ENCODE measurements at places on chromosomes 4 and X.

GRCh38 chrX:51694254-51694653 lies 11.6 kb upstream of the CENPVL2 start:
- DNase-seq, result no peak

- DNase-seq, result no peak
Observed at GRCh38 chr4:159145318-159145991, 42.6 kb downstream of the RAPGEF2 start.

- DNase-seq, result no peak
Observed at GRCh38 chr4:153266988-153267387, 62.7 kb downstream of the TRIM2 start.

GRCh38 chr4:25888781-25889180 lies 25.2 kb upstream of the SMIM20 start:
- no peak for DNase-seq

DNA sequence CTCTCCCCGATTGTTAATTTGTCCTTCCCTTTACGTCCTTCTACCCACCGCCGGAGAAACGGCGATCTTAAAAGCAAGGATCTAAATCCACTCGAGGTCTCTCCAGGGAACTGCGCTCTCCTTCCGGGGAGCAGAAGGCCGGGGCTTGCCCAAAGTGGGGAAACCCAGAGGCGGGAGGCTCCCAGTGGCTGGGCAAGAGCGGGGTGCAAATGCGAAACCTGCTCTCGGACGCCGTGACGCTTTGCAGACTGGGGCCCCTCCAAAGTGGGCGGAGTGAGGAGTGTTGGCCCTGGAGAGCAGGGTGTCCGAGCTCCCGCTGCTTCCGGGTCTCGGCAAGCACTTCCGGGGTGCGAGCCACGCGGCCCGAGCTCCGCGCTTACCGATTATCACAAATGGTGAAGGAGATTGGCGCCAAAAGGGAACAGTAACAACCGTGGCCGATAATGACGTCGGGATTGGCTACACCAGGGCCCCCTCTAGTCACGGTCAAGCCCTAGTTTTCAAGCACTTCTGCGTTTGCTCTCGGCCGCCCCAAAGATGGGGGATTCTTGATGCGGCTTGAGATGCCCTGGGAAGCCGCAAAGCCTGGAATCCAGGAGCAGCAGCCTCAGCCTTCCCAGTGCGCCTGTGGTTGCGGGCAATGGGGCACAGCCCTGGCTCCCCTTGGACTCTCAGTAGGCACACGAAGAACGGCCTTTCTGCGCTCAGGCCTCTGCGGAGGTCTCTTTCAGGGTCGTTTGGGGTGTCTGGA lies 29.0 kb downstream of the HAND2 start:
- no peak for DNase-seq

DNA sequence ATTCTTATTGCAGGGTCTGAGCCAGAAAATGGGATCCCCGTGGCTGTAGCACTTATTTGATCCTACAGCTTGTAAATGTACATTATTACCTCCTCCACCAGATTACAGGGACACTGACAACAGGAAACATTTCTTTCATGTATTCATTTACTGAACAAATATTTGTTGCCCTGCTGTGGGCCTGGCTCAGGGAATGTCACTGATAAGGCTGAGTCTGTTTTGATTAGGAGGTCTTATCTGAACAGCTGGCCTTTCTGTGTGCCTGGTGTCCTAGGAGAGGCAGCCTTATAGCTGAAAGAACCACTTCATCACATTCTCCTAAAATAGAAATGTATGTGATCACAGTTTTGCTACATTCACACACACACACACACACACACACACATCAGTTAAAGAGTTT lies 45.5 kb upstream of the PROM1 start:
- no peak for DNase-seq

- no peak for DNase-seq
Observed at GRCh38 chr4:168691631-168692369, 194.9 kb downstream of the PALLD start.

GRCh38 chrX:110180176-110180927 lies 137.5 kb downstream of the AMMECR1 start:
- no peak for DNase-seq

GRCh38 chr4:98710831-98711230 lies 52.4 kb upstream of the TSPAN5 start:
- no peak for DNase-seq

DNA sequence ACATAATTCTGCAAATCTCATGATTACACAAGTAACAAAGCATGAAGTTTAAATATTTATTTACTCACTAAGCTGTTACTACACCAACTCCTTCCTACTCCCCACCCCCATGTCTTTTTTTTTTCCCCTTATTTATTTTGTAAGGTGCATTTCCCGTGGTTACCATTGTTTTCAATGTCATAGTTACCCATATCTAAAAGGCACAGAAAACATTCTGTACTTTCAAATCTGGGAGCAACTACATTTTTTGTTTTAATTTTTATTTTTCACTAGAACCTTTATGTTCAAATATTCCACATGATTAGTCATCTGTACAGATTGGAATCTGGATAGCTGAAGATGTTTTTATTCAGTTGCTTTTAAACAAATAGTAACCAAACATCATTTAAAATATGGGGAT lies 62.8 kb downstream of the PPP3CA start:
- DNase-seq, result no peak

DNA sequence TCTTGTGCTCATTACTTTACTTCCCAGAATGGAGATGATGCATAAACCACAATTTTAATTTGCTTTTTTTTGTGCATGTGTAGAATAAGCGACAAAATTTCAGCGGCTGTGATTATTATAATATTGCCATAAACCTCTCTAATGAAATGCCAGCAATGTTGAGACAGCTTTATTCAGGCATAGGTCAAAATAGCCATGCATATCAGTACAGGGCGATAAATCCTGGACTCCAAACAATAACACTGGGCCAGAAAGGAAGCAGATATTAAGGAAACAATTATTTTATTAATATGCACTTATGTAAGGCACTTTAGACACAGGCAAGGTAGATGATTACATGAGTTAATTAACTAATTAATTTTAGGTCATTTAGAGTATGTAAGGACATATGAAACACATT lies 47.1 kb downstream of the ARHGEF38 start:
- DNase-seq, result no peak

DNA sequence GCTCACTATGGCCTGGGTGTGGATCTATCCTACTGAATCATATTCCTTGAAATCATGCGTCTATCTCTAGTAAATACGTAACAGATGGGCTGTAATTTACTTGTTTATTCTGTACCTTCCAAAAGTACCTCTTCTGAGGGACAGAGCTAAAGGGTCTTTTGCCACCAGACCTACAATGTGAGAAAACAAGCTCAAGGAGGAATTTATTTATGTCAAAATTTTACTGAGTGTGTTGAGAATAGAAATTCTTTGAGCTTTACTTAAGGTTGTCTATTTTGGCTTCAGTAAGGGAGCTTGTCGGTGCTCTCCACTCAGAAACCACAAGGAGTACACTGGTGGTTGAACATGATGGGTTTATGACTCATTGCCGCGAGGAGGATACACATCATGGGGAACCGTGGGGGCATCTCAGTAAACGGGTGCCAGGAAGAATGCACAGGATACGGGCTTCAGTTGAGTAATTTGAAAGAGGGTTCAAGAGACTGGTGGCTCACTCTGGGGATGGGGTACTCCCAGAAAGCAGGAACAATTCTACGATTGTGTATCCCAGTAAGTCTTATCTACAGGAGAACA lies 3.0 kb downstream of the ANK2 start:
- no peak for DNase-seq

GRCh38 chrX:9429767-9430166 lies 35.1 kb upstream of the TBL1X start:
- DNase-seq, result peak; percentile 19

DNA sequence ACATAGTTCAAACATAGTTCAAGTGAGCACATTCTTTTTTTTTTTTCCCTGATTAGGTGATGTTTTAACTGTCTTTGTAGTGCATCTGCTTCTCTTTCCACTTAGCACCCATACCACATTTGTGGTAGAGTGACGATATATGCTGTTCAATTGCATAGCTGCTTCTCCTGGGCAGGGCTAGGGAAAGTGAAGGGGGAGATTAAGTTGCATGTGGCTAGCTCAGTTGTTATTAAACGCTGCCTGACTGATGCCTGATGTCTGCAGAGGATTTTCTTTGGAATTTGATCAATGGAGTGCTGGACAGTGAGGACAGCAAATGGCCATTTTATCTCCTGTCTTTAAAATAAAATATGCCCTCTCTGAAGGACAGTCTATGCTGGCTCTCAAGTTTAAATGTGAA lies 63.7 kb downstream of the ANK2 start:
- no peak for DNase-seq

GRCh38 chrX:50871922-50872453 lies 38.5 kb upstream of the BMP15 start:
- DNase-seq, result no peak

- DNase-seq, result no peak
Observed at GRCh38 chrX:12034741-12035140, 103.5 kb upstream of the FRMPD4 start.

GRCh38 chr4:40150932-40151331 lies 45.9 kb upstream of the RHOH start:
- DNase-seq, result no peak

GRCh38 chr4:123817025-123817688 lies 420.6 kb downstream of the SPRY1 start:
- DNase-seq, result no peak

- DNase-seq, result no peak
Observed at GRCh38 chr4:31035761-31036160, 315.6 kb downstream of the PCDH7 start.

DNA sequence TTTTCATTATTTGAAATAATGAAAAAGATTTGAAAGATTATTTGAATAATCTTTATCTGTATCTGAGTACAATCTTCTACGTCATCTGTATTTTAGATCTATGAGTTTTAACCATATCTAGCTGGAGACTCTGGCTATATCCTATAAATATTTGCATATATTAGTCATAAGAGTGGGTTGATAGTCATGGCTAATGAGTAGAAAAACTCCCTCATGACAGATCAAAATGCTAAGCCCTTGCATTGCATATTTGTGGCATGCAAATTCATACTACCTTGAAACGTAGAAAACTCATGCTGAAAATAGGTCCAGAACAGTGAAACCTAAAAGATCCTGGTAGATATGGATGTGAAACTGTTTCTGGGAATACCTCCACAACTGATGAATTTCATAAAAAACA lies 291.3 kb downstream of the GALNTL6 start:
- no peak for DNase-seq

- DNase-seq, result no peak
Observed at GRCh38 chrX:139967300-139967699, 2.0 kb upstream of the CXorf66 start.

DNA sequence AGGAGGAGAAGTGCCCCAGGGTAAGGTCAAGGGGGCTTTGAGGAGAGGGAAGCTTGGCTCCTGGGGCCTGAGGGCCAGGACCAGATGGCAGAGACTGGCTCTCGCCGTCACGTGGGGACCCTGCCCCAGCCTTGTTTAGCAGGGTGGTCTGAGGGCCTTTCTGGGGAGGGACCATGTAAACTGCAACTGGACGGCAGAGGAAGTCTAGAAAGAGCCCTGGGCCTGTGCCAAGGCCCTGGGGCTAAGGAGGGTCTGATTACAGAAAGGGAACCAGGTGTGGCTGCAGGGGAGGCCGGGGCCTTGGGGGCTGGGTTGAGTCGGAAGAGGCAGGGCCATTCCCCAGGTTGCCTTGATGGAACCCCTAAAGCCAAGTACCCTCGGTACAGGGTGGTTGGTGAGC lies 1.8 kb upstream of the HGFAC start:
- DNase-seq, result no peak

DNA sequence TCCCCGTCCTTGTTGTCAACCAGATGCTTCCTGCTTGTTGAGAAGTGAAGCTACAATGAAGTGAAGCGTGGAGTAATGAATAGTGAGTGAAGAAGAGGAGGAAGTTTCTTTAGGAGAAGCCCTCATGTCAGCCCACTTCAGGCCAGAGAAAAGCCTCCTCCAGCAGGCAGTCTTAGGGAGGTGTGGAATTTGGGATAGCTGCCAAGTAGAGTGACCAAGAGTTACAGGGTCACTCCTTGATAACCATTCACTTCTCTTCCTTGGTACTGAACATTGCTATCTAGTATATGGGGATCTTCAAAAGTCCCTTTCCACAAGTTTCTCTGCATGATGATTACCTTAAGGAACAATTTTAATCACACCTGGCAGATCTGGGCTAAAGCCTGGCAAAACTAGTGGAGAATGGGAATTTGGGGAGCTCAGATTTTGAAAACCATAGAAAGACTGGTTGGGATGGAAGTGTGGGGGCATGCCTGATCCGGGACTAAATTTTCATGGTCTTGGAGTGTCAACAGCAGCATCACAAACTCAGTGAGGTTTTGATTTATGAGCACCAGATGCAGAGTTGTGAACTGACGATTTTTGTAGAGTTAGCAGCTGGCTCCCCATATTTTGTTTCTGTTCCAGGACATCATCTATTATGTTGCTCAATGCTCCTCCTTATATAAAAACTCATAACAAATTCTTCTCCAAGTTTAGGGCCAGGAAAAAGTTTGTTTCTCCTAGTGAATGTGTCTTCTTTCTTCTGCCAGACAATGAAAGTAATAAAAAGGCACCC lies 53.1 kb downstream of the IGSF1 start:
- no peak for DNase-seq

- DNase-seq, result no peak
Observed at GRCh38 chrX:38216642-38217041, 4.0 kb downstream of the SRPX start.

GRCh38 chr4:181599134-181599533 lies 644.1 kb upstream of the TENM3 start:
- DNase-seq, result no peak

DNA sequence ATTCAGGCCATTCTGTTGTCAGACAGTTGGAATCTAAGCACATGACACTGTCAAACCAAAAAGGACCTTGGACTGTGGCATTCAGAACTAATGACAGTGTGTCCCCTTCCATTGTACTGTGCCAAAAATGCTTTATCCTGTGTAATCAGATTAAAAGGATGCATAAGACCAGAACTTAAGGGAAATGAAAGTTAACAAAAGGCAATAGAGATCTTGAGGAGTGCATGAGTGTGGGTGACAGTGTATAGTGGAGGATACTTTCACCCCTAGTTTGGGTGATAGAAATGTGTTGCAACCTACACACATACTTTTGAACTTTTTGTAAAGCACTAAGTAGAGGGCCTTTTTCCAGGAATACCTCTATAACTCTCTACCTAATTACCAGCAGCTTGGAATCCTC lies 4.5 kb downstream of the CYSLTR1 start:
- DNase-seq, result no peak

All from cerebellar nuclear complex (tissue), 1 donor.